ENCODE measurements at places on chromosomes 2 and 18. TPM values are rescaled to one million over a fixed set of nuclear protein-coding genes. Genes with fewer than 3 reads are reported as not detected.

GRCh38 chr2:61460163-61460562, 10.7 kb downstream of the USP34 start:
- no peaks in the 10 kb centered on the region for H3K4me1 ChIP-seq
- H3K27ac ChIP-seq, result no peak overlapping the region
- H3K27me3 ChIP-seq, result no peaks in the 10 kb centered on the region

DNA sequence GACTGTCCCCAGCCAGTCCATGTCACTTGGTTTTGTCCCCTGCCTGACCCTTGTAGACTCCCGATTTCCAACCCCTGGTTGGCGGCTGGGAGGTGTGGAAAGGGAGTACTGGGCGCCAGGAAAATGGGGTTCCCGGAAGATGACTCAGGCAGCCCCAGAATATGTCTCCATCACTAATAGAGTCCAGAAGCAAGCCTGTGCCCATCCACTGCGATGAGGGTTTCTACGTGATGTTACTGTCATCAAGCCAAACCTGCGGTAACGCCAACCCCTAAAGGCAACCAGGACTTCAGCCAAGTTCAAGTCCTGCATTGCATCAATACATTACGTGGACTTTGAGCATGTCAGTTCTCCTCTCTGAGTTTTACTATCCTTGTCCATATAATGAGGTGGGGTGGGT, 62.0 kb upstream of the TAF1B start:
- no peaks in the 10 kb centered on the region for H3K27me3 ChIP-seq
- no peak for DNase-seq
- no peak overlapping the region for H3K27ac ChIP-seq
- peaks cover 29% of the 10 kb centered on the region for H3K4me1 ChIP-seq
- H3K4me3 ChIP-seq, result no peak overlapping the region

- peak overlapping the region; percentile 99 for H3K27ac ChIP-seq
- H3K36me3 ChIP-seq, result no peaks in the 10 kb centered on the region
- no peaks in the 10 kb centered on the region for H3K27me3 ChIP-seq
- peaks cover 63% of the 10 kb centered on the region for H3K4me1 ChIP-seq
- H3K4me3 ChIP-seq, result no peak overlapping the region
Observed at GRCh38 chr2:112794841-112795240, 10.5 kb upstream of the IL1A start.

The RTTN gene
- 1.2 TPM for polyA plus RNA-seq

DNA sequence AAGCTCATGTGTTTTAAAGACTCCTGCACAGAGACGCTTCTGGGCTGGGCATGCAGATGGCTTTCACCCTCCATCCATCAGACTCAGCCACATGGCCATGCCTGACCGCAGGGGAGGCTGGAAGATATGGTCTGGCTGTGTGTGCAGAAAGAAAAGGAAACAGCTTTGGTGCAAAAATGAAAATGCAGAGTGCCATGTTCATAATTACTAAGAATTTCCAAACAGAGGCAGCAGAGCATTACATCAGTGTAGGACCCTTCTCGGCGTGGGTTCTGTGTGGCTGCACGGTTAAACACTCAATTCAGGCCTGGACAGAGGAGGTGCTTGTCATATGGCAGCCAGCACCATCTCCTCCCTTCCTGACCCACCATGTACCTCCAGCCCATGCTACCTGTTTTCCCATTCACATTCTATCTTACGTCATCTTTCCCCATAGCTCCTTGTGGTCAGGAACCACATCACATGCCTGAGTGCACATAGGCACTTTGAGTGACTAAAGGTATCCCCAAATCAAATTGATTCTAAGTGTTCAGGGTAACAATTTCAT, 200.3 kb upstream of the ID2 start:
- H3K4me1 ChIP-seq, result peaks cover 53% of the 10 kb centered on the region
- no peak overlapping the region for H3K27ac ChIP-seq
- no peak for DNase-seq
- H3K4me3 ChIP-seq, result no peak overlapping the region
- H3K27me3 ChIP-seq, result no peaks in the 10 kb centered on the region
- no peaks in the 10 kb centered on the region for H3K36me3 ChIP-seq

DNA sequence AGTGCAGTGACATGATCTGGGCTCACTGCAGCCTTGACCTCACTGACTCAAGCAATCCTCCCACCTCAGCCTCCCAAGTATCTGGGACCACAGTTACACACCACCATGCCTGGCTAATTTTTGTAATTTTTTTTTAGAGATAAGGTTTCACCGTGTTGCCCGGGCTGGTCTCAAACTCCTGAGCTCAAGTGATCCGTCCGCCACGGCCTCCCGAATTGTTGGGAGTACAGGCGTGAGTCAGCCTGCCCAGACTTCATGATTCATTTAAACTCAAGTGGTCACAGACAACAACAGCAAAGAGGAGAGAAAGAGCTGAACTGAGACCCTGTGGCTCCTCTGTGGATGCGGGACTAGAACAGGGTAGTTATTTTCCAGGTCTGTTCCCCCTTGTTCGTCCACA, 83.0 kb downstream of the TSHZ1 start:
- no peak for DNase-seq
- no peak overlapping the region for H3K4me3 ChIP-seq
- H3K4me1 ChIP-seq, result no peaks in the 10 kb centered on the region
- H3K27ac ChIP-seq, result no peak overlapping the region
- H3K36me3 ChIP-seq, result no peaks in the 10 kb centered on the region

DNA sequence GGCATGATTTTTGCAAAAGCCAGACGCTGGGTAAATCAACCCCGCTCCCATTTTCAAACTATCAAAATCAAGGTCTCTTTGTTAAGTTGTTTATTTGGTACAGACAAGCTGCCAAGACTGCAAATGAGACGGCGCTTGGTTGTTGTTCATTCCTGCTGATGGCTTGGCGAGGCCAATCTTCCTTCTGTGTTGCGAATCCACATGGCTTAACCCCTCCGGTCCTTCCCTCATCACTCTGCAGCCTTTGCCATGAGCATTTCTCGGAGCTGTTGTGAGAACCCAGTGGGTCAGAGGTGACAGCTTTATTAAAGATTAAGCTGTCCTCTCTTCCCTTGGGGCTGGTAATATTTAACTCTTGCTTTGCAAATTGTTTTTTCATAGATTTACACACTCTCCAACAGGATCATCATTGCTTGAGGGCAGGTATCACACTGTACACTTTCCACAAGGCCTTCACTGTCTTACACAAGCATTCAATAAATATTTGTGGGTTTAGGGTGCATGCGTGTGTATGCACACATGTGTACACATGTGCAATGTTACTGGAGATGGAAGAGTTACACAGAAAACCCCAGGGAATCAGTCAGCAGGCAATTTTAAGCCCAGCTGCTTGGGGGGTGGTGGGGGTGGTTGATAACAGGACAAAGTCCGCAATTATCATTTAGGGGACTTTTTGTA, 27.8 kb upstream of the KCNF1 start:
- no peak overlapping the region for H3K4me3 ChIP-seq
- no peak overlapping the region for H3K27ac ChIP-seq
- no peaks in the 10 kb centered on the region for H3K36me3 ChIP-seq
- H3K4me1 ChIP-seq, result no peaks in the 10 kb centered on the region
- H3K27me3 ChIP-seq, result no peaks in the 10 kb centered on the region

GRCh38 chr18:36808681-36809080, 20.1 kb downstream of the TPGS2 start:
- no peaks in the 10 kb centered on the region for H3K27me3 ChIP-seq
- no peak overlapping the region for H3K4me3 ChIP-seq
- no peaks in the 10 kb centered on the region for H3K4me1 ChIP-seq
- DNase-seq, result no peak
- peaks cover 76% of the 10 kb centered on the region for H3K36me3 ChIP-seq
- H3K27ac ChIP-seq, result no peak overlapping the region

GRCh38 chr2:38653715-38654527, 12.0 kb upstream of the GALM start:
- H3K4me3 ChIP-seq, result peak overlapping the region; percentile 27
- H3K36me3 ChIP-seq, result no peaks in the 10 kb centered on the region
- peaks cover 29% of the 10 kb centered on the region for H3K4me1 ChIP-seq
- peak overlapping the region; percentile 11 for H3K27ac ChIP-seq
- peak; percentile 10 for DNase-seq

- no peak overlapping the region for H3K27ac ChIP-seq
- no peaks in the 10 kb centered on the region for H3K27me3 ChIP-seq
- no peaks in the 10 kb centered on the region for H3K36me3 ChIP-seq
- DNase-seq, result no peak
- no peak overlapping the region for H3K4me3 ChIP-seq
Observed at GRCh38 chr18:36314098-36314497, 16.6 kb downstream of the FHOD3 start.

The RNASEH1 gene
- 6.8 TPM for polyA plus RNA-seq

DNA sequence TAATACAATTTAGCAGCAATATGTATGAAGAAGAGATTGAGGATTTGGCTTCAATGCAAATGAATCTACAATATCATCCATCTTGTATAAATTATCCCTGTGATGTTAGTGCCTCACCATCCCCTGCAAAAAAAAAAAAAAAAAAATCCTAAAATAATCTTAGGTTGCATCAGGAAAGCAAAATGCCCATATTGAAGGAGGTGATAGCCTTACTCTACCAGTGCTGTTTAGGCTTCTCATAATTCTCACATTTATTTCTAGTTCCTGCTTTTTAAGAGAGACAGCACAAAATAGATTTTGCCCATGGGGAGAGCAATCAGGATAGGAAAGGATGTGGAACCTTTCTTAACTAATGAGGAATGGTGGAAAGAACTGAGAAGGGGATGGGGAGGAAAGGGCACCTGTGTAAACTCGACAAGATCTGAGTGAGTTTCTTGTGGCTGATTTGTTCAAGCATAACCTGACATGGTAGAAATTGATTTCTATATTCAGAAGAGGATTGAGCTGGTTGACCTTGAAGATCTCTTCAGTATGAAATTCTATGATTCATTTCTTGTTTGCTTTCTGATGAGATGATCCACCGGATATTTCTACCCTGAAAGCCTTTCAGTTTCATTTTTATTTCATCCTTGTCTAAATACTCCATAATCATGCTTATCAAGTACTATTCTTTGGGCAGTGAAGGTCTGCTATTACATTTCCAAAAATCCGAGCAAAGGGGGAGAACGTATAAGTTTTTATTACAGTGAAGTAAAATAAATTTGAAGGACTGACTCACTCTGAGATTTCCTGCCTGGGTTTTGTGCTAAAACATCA, 391.2 kb downstream of the PTPRM start:
- H3K27ac ChIP-seq, result no peak overlapping the region
- H3K27me3 ChIP-seq, result no peaks in the 10 kb centered on the region
- DNase-seq, result no peak
- no peaks in the 10 kb centered on the region for H3K36me3 ChIP-seq

DNA sequence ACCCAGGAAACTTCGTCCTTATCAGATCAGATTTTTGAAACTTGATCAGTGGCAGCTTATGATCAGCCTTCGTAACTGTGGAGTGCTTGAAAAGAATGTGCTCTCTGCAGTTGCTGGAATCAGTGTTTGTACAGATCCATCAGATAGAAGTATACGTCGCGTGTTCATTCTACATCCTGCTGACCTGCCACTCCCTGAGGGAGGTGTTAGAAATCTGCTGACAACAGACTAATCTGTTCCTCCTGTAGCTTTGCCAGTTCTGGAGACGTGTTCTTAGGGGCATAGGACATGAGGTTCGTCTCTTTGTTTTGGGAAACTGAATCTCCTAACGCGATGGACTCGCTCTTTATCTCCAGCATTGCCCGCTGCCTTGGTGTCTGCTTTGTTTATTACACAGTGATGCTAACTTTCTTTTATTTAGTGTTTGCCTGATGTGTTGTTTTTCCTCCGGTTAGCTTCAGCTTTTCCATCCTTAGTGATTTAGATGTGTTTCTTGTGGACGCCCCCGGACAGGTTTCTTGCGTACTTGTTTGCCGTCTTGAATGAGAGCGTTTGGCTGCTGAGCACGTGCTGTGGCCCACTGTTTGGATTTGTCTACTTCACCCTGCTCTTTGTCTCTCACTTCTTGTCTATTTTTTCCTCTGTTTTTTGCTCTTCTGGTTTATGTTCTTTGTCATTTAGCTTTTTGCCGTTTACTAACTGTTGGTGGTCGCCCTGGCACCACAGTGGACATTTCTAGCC, 17.4 kb upstream of the GAL3ST2 start:
- H3K36me3 ChIP-seq, result peaks cover 18% of the 10 kb centered on the region
- H3K27me3 ChIP-seq, result no peaks in the 10 kb centered on the region
- no peak overlapping the region for H3K4me3 ChIP-seq

The SIGLEC15 gene
- polyA plus RNA-seq, result 7.8 TPM

GRCh38 chr2:10242998-10243925, 59.4 kb upstream of the HPCAL1 start:
- DNase-seq, result no peak
- H3K36me3 ChIP-seq, result no peaks in the 10 kb centered on the region
- H3K4me3 ChIP-seq, result no peak overlapping the region
- H3K27ac ChIP-seq, result no peak overlapping the region
- H3K27me3 ChIP-seq, result peaks cover 13% of the 10 kb centered on the region
- H3K4me1 ChIP-seq, result peaks cover 9% of the 10 kb centered on the region

DNA sequence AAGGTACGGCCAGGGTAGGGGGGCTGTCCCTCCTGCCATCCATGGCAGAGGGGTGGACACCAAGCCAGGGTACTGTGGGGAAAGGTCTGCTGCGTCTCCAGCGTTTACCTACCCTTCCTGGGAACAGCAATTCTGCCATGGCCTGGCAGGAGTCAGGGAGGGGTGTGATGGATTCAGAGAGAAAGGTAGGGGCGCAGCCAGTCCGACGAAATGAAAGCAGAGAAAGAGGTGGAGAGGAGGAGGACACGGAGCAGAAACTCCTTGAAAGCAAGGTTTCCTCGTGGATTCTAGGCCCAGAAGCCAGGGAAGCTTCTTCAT, 182.9 kb downstream of the ZFP36L2 start:
- H3K4me3 ChIP-seq, result no peak overlapping the region
- H3K27ac ChIP-seq, result no peak overlapping the region
- H3K36me3 ChIP-seq, result no peaks in the 10 kb centered on the region
- H3K4me1 ChIP-seq, result peaks cover 25% of the 10 kb centered on the region
- no peaks in the 10 kb centered on the region for H3K27me3 ChIP-seq
- no peak for DNase-seq

Measured in CD14-positive monocyte (primary cell).